Left renal cortex interstitium (tissue), 4 donors: ENCODE measurements at places on chromosomes 13 and 19. TPM values are rescaled to one million over a fixed set of nuclear protein-coding genes. Genes with fewer than 3 reads are reported as not detected.

Gene ATP12A
- 8.7 TPM for polyA plus RNA-seq

- DNase-seq: no peak
These were observed 583.1 kb downstream of the EFNB2 start for GRCh38 chr13:105952233-105952972.

Gene PDX1
- not detected for polyA plus RNA-seq

Gene ZNF584
- polyA plus RNA-seq: 14.0 TPM

Gene TTC9B
- polyA plus RNA-seq: 0.07 TPM

Gene C1QTNF9
- 0.44 TPM for polyA plus RNA-seq

GRCh38 chr13:88068975-88069374 is 397.8 kb downstream of the SLITRK5 start:
- DNase-seq: no peak

GRCh38 chr19:45883881-45884681 is 1.9 kb downstream of the IRF2BP1 start:
- DNase-seq: no peak

DNA sequence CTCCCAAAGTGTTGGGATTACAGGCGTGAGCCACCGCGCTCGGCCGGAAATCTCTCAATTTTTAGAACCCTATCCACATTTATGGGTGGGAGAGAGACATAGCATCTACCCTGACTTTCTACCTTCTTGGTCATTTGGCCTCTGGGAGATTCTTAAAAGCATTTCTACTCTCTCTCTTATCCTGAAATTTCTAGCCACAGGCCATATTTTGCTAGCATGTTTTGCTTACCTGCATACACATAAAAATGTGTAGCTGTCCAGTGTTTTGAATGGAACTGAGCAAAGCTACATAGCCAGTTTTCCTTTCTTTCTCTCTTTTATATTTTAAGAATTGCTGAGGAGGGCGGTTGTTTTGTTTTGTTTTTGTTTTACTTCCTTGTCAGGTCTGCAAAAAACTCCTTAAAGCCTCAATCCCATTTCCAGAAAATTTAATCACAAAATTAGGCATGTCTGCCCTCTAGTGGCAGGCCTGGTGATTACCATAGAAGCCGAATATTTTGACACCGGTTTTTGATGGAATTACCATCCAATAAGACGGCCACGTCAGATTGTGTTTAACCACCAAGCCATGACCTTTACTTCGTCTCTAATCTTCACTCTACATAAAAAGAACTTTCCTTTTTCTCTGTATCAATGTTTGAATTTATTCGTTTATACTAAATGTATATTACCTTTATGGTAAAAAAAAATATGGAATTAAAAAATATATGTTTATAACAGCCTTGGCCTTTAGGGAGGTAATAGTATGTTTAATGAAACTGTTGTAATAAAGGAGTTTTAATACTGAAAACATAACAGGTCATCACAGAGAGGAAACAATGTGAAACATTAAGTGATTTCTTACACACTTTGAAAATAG is 34.4 kb upstream of the OXGR1 start:
- peak; percentile 42 for DNase-seq
